Activated B cell treated with CpG ODN at 0.5 μM for 24 hours (primary cell): ENCODE measurements at places on chromosomes 5 and 9. TPM values are rescaled to one million over a fixed set of nuclear protein-coding genes. Genes with fewer than 3 reads are reported as not detected.
A peak's percentile ranks its signal among the peaks of the same experiment; 100 is the strongest.

- DNase-seq, result no peak
Measured at GRCh38 chr9:103942200-103942599, 151.9 kb upstream of the SMC2 start.

DNA sequence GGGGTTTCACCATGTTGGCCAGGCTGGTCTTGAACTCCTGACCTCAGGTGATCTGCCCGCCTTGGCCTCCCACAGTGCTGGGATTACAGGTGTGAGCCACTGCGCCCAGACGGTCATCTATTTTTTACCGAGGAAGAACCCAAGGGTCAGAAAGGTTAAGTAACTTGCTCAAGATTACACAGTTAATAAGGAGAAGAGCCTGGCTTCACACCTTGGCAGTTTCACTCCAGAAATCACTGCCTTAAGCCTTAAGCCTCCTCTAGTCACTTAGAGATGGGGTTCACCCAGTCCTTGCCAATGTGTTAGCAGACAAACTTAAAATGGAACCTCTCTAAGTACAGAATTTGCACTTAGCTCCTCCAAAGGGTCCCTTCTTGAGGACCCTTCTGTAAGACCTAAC, 116.3 kb downstream of the PTTG1 start:
- DNase-seq, result no peak

DNA sequence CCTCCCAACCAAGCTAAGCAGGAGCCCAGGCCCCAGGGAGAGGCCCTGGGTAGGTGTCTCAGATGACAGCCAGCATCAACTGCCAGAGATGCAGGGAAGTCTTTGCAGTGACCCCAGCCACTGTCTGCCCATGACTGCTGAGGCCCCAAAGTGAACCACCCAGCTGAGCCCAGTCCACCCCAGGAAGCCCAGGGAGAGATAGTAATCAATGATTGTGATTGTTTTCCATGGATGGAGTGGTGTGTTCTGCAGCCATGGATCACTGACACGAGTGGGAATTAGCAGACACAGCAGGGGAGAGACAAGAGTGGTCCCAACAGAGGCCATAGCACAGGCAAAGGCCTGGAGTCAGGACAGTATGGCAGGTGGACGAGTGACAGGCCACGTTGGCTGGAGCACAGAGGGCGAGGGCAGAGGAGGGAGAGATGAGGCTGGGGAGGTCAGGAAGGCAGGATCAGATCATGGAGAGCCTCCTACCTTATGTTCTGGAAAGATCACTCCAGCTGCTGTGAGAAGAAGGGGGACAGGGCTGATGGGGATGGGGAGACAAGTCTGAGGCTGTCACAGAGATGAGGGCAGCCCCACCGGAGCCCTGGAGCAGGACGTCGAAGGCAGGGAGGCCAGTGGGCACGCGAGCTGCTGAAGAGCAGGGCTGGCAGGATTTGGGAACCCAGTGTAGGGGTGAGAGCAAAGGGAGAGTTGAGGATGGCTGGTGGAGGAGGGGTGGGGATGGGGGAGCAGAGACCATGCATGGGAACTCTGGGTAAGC, 14.5 kb downstream of the ABO start:
- DNase-seq, result no peak

GRCh38 chr9:114929201-114929600, 1.2 kb downstream of the TNFSF8 start:
- no peak for DNase-seq

DNA sequence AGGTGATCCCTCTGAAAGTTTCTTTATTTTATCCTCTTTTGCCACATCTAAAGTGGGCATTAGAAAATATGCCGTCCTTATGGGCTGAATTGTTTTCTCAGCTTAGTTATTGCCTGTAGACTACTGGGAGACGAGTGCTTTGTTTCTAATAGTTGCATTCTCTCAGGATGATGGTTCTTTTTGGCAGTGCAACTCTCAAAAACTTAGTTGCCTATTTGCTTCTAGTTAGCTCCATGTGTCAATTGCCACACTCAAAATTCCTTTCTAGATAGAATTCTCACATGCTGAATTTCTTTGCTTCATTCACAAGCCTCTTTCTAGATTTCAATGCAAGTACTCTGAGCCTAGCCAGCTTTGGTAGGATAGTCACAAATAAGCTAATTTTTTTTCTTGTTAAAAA, 155.5 kb downstream of the FGF10 start:
- no peak for DNase-seq

DNA sequence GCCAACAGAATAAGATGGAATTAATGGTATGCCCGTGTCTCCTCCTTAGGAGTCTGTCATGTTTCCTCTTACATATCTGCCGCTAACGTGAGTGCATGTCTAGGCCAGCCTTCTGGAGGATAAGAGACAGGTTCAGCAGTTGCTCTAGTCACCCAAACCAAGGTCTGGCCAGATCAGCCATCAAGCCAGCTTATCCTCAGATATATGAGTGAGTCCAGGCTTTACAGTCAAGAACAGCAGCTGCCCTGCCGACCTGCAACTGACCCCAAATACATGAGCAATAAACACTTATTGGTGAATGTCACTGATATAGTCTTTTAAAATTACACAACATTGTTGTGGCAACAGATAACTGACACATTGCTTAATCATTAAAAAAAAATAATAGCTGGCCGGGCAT, 123.5 kb downstream of the TSSK1B start:
- no peak for DNase-seq

Gene ARSI
- total RNA-seq, result not detected in 2 replicates

- DNase-seq, result no peak
Measured at GRCh38 chr9:108033976-108034964, 544.7 kb upstream of the KLF4 start.

DNA sequence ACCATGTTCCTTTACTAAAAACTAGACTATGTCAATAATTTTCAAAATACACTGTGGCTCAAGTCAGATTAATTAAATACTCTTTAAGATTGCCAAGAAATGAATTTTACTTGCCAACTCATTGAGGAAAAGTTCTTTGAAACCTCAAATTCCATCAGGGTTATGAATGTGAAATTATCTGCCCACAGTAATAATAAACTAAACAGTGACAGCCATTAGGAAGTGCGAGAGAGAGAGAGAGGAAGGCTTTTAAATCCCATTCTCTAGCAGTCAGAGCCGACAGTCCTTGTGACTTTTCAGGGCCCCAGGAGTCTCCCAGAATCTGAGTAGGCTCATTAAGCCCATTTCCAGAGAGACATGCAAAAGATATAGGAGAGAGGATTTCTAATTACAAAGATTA, 236.1 kb downstream of the MARCHF11 start:
- no peak for DNase-seq

GRCh38 chr9:124281931-124282371, 24.2 kb downstream of the NEK6 start:
- DNase-seq, result no peak

DNA sequence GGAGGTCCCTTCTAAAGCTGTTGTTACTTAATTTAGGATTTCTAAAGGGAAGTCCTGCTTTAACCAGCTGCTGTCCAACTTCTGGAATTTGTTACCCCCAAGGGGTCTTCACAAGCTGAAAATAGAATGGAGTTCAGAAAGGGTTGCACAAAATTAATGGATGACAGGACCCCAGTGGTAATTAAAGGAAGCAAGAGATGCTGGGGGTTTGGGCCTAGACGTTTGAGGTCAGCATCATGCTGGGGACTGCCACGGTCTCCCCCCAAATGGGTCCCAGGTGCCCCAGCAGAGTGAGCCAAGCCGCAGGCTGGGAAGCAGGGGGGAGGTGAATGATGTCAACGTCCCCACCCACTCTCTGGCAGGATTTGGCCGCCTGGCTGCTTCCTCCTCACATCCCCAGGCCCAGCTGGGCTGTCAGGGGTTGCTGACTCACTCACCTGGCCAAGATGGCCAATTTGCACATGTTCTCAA, 97.5 kb upstream of the ARAP3 start:
- no peak for DNase-seq

GRCh38 chr9:8799206-8799605, 999.6 kb upstream of the DMAC1 start:
- DNase-seq, result no peak

GRCh38 chr5:102893942-102894341, 138.8 kb downstream of the PAM start:
- DNase-seq, result no peak

DNA sequence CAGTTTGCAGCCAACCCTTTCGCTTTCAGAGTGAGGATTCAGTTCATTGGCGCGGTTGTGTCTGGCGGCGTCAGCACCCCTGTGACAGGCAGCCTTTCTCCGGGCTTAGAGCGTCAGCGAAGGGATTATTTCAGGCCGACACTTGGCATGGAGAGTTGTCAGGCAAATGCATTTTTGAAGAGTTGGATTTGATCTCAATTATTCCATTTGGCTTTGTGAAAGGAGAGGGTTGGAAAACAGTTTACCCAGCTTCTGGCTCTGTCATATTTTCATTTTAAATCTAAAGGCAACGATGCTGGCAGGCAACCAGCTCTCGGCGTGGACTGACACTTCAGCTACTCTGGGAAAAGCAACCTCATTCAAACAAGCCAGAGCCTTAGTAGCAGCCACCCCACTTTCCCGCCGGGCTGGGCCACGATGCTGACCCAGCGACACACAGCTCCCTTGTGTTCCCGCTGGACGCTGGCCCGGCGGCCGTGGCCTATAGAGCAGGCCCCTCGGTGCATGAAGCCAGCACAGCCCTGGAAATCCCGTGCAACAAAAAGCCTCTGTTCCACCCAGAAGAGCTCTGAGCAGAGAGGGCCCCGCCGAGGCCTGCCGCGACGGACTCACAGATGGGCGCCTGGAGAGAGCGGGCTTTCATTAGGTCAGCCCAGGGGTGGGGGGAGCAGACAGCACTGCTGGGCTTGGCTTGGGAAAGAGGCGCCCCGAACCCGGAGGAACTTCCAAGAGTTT, 28.9 kb upstream of the LPCAT1 start:
- no peak for DNase-seq

Gene DMRT3
- not detected in 2 replicates for total RNA-seq

GRCh38 chr9:126471084-126471624, 142.6 kb upstream of the LMX1B start:
- DNase-seq, result peak; percentile 61

Gene RIGI
- total RNA-seq, result 11.3 and 12.3 TPM in 2 replicates

Gene AK1
- 6.9 and 8.1 TPM in 2 replicates for total RNA-seq
